Endothelial cell of umbilical vein (primary cell): ENCODE measurements at places on chromosomes 4 and X.

DNA sequence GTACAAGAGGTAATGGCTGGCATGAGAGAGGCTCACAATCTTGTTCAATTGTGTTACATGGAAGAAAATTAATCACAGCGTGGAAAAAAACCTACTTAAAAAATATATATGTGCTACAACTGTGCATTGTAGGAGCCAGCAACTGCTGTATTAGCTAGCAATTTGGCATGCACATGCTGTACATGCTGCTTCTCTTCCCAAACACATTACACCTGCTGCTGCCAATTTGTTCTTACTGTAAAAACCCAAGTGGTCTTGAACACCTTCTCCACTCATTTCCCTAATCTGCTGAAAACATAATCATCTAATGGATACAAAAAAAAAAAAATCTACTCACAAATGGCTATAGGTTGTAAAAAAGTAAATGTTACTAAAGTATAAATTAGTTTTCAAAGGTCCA lies 264.2 kb downstream of the INPP4B start:
- no peak for DNase-seq

DNA sequence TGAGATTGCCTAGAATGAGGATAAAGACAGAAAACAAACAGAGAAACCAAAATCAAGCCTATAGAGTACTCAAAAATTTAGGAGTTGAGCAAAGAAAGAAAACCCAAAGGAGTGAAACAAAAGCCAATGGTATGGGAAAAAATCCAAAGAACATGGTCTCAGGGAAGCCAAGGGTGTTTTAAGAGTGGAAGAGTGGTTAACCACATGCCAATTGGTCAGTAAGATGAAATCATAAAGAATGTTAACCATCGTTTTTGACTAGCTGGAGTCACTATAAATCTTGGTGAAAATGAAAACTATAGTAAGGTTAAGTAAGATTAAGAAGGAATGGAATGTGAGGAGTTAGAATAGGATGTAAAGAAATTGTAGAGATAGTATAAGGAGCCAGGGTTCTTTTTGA lies 64.7 kb upstream of the RPL34 start:
- DNase-seq = no peak

DNA sequence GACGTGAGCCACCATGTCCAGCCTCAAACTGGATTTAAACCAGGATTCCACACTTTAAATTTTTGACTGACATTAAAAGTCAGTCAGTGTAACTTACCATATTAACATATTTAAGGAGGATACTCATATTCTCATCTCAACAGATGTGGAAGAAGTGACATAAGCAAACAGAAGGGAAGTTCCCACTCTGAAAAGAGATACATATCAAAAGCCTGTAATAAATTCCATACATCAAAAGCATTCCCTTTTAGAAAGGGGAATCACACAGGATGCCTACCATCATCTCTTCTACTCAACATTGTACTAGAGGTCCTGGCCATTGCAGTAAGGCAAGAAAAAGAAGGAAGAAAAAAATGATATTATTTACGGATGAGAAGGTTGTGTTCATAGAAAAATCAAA lies 618.2 kb upstream of the DIPK2B start:
- no peak for DNase-seq

DNA sequence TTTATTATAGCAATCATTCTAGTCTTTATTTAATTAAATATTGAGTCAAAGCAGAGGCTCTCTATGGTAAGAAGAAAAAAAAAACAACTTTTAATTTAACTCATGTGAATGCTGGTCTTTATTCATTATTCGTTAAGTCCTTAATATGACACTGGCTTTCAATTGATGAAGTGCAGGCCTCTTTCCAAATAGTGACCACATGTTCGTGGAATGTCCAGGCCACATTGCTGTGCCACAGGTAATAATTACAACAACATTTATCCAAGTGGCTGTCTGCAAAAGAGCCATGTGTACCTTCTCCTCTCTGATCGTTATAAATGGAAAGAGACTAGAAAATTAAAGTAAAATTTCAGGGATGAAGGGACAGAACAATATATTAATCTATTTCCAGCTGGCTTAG lies 220.1 kb upstream of the PABPC4L start:
- DNase-seq = no peak

DNA sequence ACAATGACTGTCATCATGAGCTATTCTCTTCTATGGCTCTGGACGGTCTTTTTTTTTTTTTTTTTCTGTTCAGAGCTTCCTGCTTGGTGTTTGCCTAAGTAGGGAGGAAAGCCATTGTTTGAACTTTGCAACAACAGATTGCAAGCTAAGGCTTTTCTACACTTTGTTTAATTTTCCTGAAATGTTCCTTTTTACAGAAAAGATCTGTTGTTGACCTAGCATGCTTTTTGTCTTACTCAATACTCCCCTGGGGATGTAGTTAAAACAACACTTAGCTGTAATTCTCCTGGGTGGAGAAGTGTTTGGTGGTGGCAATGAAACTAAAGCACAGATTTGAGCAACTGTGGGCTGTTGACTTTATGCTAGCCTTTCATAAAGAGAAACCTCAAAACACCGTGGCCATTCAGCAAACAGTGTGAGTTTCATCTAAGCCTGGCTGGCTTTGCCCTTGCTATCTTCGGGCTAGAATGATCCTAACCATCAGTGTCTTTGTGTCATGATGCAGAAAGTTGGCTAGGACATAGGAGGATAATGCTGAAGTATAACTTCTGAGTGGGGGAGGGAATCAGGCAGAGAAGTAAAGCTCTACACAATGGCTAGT lies 110.5 kb downstream of the ANXA3 start:
- DNase-seq = peak; percentile 81

DNA sequence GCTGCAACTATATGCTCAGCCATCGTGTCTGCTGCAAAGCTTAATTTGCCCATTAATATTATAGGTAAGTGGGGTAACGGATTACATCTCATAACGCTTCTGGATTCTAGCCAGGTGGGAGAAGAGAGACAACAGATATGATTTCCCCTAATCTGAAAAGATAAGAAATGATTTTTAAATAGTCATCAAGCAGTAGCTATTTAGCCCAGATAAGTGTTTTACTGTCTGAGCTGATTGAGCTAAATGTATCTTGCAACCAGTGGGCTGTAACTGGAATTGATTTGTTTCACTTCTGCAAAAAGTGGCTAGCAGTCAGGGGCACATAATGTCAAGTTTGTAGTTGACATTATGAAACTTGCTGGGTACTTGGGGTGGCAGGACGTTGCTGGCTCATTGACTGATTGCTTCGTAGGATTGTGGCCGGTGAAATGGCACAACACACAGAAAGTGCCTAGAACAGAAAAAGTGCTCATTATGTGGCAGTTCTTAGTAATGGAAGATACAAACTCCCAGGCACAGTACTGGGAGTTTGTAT lies 18.5 kb downstream of the LAP3 start:
- no peak for DNase-seq

DNA sequence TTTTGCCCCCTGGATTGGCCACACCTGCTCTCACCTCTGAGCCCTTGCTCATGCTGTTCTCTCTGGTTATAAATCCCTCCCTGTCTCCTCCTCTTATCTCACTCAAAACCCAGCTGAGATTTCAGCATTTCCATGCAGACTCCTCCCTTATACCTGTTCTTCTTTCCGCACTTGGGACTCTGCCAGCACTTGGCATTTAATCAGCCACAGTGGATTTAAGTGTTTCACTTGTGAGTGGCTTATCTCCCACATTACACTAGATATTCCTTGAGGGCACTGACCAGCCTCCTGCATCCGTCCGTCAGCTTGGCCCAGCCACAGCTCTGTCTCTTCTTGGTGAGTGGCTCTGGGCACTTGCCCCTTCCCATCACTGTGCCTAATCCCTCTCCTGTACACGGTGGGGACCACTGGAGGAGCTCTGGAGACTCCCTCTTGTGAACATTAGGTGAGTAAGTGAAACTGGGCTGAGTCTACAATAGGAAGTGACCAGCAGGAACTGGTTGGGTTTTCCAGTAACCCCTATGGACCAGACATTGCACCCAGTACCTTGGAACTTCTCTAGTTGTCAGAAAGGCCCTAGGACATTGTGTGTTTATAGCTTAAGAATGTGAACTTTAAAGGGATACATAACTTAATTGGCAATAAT lies 19.9 kb downstream of the FGFBP1 start:
- no peak for DNase-seq

GRCh38 chr4:102684610-102685052 lies 76.1 kb downstream of the MANBA start:
- DNase-seq = no peak

- DNase-seq = no peak
Measured at GRCh38 chrX:46543441-46543840, 1.8 kb downstream of the ZNF674 start.

GRCh38 chr4:55183926-55184599 lies 58.7 kb upstream of the KDR start:
- peak; percentile 81 for DNase-seq

- DNase-seq = no peak
Measured at GRCh38 chrX:16305187-16305586, 137.9 kb downstream of the MAGEB17 start.

DNA sequence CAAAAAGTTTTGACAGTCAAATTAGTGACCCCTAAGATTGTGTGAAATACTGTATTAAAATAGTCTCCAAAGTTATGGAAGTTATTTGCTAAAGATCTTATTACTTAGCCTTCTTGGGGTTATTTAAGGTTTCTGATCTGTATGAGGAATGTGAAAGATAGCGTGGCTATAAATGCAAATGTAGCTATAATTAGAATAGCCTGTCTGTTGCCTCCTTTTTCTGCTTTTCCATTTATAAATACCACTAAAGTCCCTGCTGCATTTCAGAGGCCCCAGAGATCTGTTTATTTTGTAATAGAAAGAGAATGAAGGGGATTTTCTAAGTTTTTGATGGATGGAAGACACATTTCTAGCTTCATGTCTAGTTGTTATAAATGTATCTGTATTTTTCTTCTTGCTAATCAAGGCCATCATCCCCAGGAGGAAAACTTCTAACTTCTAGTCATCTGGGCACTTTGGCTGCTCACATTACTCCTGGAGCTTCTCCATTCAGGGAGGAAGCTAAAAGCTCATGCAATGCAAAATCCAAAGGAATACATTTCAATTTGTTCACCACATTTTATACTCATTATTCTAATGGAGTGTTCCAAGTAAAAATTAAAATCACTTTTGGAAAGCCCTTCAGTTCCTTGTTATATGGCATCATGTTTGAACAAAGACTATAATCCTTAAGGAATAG lies 73.9 kb downstream of the INTS12 start:
- DNase-seq = no peak

GRCh38 chr4:109209647-109210046 lies 92.8 kb downstream of the COL25A1 start:
- DNase-seq = no peak

DNA sequence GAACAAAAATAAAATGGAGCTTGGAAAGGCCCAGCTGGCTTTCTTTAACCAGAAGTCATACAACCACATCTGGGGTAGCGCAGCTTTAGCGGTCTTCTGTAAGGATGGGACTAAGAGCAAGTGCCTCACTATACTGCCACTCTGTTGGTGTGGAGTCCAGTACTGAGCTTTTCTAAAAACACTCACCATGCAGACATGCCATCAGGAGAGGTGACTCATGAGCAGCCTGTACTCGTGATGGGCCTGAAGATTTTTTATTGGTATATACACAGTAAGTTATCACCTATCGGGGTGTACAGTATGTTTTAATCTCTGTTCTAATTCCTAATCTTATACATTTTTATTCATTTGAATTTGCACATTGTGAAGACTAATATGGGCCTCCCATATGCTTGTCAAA lies 9.6 kb downstream of the PPP3CA start:
- DNase-seq = no peak

- DNase-seq = no peak
Measured at GRCh38 chr4:174041555-174042105, 241.8 kb downstream of the FBXO8 start.

DNA sequence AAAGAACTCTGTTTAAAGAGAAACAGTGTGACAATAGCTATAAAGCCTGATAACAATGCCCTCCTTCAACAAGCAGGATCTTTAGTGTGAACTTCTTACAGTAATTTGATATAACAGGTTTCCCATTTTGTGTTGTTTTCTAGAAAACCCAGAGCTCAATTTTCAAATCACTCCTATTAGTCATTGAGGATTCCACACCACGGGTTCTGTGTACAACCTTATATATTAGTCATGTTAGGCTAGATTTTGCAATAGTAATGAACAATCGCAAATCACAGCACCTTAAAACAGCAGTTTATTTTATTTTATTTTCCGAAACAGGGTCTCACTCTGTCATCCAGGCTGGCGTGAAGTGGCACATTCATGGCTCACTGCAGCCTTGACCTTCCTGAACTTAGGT lies 1020.9 kb upstream of the INTU start:
- no peak for DNase-seq

- no peak for DNase-seq
Measured at GRCh38 chr4:79584352-79584751, 176.3 kb upstream of the GK2 start.

DNA sequence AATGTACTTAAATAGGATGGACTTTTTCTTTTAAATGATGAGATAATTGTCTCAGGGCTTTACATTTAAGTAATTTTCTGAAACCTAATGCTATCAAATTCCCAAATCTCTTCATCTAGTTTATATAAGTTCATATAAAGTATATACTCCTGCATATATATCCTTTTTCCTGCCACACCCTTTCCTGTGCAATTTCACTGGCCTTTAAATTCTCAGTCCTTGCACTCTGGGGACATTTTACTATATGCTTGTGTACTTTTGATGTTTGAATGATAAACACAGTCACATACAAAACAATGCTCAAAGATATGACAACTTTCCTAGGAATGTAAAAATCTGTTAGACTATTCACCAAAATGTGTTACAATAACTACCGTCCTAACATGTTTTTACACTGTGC lies 60.1 kb downstream of the NDST4 start:
- no peak for DNase-seq
